ENCODE measurements at places on chromosomes 5 and 9.

DNA sequence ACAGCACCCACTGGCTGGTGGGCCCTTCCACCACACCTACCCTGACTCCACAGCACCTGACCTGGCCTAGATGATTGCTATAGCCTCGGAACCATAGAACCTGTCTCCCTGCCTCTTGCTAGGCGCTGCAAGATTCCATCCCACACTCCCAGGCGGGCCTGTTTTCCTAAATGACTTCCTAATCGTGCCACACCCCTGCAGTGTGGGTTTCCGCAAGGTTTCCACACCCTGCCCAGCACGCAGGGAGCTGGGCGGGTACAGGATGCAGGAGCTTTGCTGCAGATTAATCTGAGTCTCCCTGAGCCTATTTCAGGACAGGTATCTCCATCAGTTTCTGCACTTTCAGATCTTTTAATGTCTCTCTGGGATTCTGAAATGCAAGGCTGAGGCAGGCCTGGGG, 62.9 kb downstream of the SHB start:
- no peak overlapping the region for H3K4me3 ChIP-seq
- no peak for DNase-seq

DNA sequence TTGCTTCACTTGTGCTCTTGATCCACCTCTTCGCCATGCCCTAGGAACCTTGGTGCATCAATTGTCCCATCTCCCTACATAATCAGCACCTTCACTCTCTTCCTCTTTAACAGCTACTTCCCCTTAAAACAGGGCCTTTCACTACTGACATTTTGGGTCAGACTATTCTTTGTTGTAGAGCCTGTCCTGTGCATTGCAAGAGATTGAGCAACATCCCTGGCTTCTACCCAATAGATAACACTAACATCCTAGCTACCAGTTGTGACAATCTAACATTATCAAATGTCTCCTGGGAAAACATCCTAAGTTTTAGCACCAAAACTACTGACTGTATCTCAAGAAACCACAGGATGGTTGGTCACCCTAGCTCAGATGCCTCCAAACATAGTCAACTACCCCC, 854.3 kb upstream of the DMAC1 start:
- H3K27ac ChIP-seq, result no peak overlapping the region
- H3K4me1 ChIP-seq, result peaks cover 3% of the 10 kb centered on the region
- H3K36me3 ChIP-seq, result no peaks in the 10 kb centered on the region
- DNase-seq, result no peak
- H3K4me3 ChIP-seq, result no peak overlapping the region

DNA sequence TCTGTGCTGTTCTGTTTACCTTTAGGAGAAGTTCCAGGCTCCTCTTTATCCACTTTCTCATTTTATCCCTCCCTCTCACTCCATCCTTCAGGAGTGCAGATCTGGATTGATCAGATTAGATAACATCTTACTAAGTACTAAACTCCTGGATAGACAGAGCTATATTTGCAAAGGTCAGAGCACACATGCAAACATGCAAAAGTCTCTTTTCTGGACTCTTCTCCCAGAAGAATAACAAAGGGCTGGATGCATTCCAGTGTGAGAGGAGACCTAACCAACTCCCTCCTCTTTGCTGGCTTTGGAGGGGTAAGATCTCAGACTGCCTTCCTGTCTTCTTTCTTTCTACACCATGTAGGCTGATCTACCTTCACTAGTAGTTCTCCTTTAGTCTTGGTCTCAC, 21.4 kb downstream of the GARNL3 start:
- H3K27me3 ChIP-seq, result no peaks in the 10 kb centered on the region

- no peaks in the 10 kb centered on the region for H3K27me3 ChIP-seq
- H3K36me3 ChIP-seq, result no peaks in the 10 kb centered on the region
Measured at GRCh38 chr9:123268199-123268464, 254 bp downstream of the STRBP start.

- DNase-seq, result no peak
- H3K4me1 ChIP-seq, result no peaks in the 10 kb centered on the region
- H3K27ac ChIP-seq, result no peak overlapping the region
- no peak overlapping the region for H3K4me3 ChIP-seq
- H3K27me3 ChIP-seq, result peaks cover 4% of the 10 kb centered on the region
- H3K36me3 ChIP-seq, result no peaks in the 10 kb centered on the region
Measured at GRCh38 chr9:34809504-34810186, 99.7 kb upstream of the CCL21 start.

GRCh38 chr5:129904667-129905472, 605 bp downstream of the CHSY3 start:
- H3K4me3 ChIP-seq, result peak overlapping the region; percentile 84
- no peaks in the 10 kb centered on the region for H3K4me1 ChIP-seq
- peak; percentile 81 for DNase-seq

GRCh38 chr9:136726631-136727191, 14.3 kb downstream of the DIPK1B start:
- H3K4me3 ChIP-seq, result no peak overlapping the region
- DNase-seq, result no peak
- peaks cover 1% of the 10 kb centered on the region for H3K27me3 ChIP-seq
- H3K36me3 ChIP-seq, result no peaks in the 10 kb centered on the region

- no peaks in the 10 kb centered on the region for H3K36me3 ChIP-seq
- no peak overlapping the region for H3K27ac ChIP-seq
- H3K27me3 ChIP-seq, result no peaks in the 10 kb centered on the region
- no peak overlapping the region for H3K4me3 ChIP-seq
Measured at GRCh38 chr9:21402386-21403251, 6.3 kb upstream of the IFNA8 start.

DNA sequence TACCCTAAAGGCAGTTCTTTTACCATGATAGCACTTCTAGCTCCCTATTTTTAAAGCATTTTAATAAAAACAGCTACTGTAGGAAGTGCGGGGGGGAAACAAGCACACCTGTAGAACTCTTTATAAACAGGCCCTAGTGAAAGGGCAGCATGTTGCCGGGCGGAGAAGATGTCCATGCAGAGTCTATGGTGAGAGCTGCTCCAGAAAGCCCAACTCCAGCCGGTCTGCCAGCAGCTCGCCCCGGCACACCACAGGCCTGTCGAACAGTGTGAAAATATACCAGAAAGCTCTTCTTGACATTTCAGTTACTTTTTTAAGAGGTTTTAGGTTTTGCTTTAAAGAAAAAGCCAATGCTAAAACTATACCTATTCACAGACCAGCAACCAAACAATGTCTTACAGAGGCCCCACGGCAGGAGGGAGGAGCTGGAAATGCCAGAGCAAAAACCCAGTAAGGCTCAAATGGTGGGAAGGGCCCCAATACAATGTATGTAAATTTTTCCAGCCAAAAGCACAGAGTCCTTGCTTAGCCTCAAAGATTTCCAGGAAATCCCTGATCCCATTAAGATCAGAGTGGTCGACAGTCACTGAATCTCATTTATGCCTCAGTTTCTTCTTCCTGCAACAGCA, 121.2 kb downstream of the SAXO1 start:
- H3K4me1 ChIP-seq, result no peaks in the 10 kb centered on the region
- no peak overlapping the region for H3K27ac ChIP-seq
- no peak overlapping the region for H3K4me3 ChIP-seq
- H3K27me3 ChIP-seq, result no peaks in the 10 kb centered on the region

DNA sequence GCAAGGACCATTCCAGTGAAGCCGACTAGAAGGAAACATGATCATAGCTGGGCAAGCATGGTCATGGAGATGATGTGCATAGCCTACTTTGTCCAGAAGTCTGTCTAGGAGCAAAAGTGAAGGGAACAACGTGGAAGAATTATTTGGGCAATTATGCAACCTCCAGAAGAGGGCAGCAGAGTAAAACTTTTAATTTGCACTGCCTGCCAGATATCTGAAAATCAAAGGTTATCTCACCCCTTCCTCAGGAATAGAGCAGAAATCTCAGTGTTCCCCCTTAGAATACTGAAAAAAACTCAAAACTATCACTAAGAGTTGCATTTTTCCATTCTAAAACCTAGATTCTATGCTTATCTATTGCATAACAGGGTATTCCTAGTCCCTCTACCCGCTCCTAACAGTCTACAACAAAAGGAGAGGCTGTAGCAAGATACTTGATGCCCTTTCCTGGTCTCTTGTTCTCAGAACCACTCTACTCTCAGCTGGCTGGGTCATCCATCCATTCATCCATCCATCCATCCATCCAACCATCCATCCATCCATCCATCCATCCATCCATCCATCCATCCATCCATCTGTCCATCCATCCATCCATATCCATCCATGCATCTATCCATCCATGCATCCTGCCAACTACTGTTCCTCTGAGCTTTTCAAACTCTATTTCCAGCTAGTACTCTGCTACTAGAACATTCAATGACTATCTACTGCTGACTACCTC, 8.4 kb upstream of the SETD9 start:
- H3K36me3 ChIP-seq, result no peaks in the 10 kb centered on the region
- H3K27me3 ChIP-seq, result no peaks in the 10 kb centered on the region
- no peaks in the 10 kb centered on the region for H3K4me1 ChIP-seq
- DNase-seq, result no peak

Measured in aorta (tissue), 5 donors.